Transverse colon (tissue), 4 donors: ENCODE measurements at places on chromosomes 7 and 10. TPM values are rescaled to one million over a fixed set of nuclear protein-coding genes. Genes with fewer than 3 reads are reported as not detected.

- DNase-seq: no peak
Measured at GRCh38 chr7:105438847-105439173, 50.1 kb upstream of the SRPK2 start.

GRCh38 chr7:94507962-94508361 is 1.6 kb upstream of the CASD1 start:
- DNase-seq: no peak

DNA sequence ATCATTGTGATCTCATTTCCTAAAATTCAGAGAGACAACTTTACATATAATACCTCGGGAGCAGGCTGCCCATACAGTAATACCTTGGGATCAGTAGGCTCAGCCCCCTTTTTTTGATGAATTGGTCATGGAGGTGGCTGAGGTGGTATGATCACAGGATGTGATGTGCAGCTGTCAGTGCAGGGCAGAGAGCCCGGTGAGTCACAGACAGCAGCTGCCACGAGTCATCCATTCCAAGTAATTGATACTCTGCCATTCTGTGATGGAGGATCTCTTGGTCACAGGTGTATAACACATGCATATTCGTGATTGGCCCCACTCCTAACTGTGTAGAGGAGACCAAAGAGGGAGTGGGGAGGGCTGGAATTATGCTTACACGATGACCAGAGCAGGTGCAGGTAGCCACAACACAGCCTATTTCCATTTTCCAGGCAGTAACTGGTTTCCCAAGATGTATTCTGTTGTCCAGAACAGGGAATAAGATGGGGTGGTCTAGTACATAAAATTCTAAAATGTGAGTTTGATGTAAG is 14.1 kb downstream of the NRCAM start:
- no peak for DNase-seq

- DNase-seq: no peak
Measured at GRCh38 chr10:71957546-71958275, 6.5 kb upstream of the CHST3 start.

GRCh38 chr7:145692237-145692950 is 424.2 kb upstream of the CNTNAP2 start:
- DNase-seq: no peak

DNA sequence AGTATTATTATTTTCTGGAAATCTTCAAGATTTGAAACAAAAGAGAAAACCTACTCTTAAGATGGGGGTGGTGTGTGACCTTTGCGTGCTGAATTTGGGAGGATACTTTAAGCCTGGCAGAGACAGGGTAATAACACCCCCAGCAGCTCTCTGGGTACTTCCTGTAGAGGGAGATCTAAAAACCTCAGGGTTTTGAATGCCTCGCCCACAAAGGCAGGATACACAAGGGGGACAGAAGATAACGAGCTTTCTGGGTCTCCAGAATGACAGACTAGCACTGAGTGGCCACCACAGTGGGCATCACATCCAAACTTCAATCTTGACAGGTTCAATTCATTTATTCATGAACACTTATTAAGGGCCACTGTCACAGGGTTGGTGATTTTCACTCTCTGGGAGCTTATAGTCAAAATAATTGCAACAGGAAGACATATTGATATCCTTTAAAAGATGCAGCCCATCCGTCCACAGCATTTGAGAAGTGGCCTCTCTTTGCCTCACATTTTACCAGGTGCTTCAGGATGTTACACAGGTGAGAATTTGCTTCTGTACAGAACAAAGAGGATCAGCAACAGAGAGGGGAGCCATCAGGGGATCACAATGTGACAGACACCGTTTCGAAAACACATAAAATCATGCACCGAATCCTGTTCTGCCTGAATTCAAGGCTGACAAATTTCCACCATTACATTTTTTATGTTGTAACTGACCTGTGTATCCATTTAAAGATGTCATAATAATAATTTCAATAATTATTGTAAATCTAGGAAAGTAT is 14.3 kb downstream of the CPA1 start:
- no peak for DNase-seq

GRCh38 chr7:132608523-132608922 is 32.3 kb upstream of the PLXNA4 start:
- no peak for DNase-seq

GRCh38 chr10:109889867-109890266 is 33.4 kb downstream of the XPNPEP1 start:
- DNase-seq: no peak

- no peak for DNase-seq
Measured at GRCh38 chr7:65463184-65463583, 89.5 kb downstream of the ZNF92 start.

DNA sequence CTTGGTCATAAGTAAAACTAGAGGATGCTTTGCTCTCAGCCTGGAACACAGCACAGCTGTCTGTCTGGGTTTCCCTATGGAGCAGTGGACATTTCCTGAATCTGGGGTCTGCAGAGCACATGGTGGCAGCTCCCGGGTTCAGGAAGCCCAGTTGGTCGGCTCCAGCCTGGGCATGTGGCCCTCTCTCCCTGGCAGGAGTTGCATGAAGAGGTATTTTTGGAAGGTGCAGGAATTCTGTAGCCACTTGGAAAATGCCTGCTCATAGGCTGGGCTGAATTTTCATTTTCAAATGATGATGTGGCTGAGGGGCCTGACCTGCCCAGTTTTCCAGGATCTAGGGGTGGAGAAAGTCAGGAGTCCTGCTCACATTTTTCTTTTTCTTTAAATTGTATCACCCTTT is 6.7 kb upstream of the TPST1 start:
- DNase-seq: no peak

DNA sequence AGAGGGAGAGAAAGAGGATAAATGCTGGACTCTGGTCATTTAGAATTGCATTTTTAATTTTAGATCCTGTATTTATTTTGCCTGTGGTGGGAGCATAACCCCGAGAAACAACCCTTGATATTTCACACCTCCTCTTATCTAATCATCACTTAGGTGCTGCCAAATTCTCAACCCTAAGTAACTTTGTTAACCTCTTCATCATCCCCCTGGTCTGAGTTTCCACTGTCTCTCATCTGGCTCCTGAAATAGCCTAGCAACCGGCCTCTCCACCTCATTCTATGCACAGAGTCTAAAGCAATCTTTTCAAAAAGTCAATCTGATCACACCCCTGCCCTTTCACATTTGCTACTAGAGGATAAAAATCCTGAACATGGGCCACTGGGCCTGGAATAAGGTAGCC is 118.5 kb upstream of the C1QL3 start:
- no peak for DNase-seq

DNA sequence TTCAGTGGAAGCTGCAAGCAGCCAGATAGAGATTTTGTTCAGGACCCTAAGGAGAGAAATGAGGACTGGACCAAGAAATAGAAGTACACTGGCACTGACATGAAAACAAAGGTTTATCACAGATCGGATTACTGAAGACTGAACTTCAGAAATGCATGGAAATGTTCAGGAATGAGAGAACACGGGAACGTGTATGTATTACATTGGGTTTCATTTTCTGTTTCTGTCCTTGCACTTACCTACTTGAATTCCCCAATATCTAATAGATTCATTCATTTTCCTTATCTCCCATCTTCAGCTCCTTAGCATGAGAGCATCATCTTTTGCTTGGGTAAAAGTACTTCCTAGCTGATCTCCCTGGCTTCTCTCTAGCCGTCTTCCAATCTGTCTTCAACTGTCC is 114.5 kb downstream of the CACNB2 start:
- no peak for DNase-seq

- peak; percentile 44 for DNase-seq
Measured at GRCh38 chr10:129963641-129964501, at the start of gene EBF3. Gene EBF3 (minus strand): TSS chr10:129964274. CDS start chr10:129963768, 506 bp downstream.

DNA sequence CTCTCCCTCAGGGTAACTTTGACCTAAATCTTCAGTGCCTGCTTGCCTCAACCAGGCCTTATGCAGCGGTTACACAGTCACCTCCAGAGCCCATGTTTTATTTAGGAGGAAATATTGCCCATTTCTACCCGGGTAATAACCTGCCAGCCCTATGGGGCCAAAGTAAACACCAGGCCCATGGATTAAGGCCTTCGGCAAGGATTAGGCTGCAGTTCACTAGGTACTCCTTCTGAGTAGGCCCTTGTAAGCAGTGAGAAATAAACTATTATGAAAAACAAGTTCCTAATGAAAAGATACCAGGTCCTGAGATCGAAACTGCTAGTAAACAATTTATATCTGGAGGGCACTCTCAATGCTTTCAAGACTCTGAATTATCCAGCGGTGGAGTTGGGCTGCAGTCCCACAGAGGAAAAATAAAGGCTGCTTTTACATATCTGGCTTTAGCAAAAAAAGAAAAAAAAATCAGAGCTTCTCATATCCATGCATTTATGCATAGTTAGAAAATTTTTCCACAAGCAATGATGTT is 3.7 kb upstream of the HOXA10 start:
- DNase-seq: peak; percentile 23

GRCh38 chr7:149799397-149800168 is 26.2 kb upstream of the ZNF467 start:
- peak; percentile 54 for DNase-seq

GRCh38 chr7:26616235-26616634 is 248.2 kb downstream of the SKAP2 start:
- no peak for DNase-seq

DNA sequence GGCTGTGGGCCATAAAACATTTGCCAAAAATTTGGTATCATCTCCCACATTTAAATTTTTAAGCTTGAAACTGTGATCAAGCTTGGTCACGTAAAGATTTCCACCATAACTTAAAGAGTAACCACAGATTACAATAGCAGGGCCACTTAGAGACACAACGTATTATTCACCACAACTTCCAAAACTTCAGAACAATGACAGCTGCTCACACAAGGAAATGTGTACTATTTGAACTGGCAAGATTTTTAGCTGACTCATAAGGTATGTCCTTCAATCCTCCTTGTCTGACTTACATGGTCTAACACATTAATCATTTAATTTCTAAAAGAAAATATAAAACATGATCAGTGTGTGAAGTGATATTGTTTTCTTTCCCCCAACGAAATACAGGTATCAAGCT is 234.5 kb downstream of the PARD3 start:
- no peak for DNase-seq

DNA sequence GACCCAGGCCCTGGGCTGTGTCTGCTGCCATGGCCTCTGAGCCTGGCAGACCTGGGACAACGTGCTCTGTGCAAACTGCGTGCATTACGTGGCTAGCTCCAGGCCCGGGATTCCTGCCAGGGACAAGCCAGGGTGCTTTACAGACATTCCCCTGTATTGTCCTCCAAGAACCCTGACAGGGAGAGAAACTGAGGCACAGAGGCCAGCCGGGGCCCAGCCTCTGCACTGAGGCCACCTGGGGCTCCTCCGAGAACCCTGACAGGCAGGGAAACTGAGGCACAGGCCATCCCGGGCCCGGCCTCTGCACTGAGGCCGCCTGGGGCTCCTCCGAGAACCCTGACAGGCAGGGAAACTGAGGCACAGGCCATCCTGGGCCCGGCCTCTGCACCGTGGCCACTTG is 64.9 kb downstream of the CFAP46 start:
- DNase-seq: no peak

DNA sequence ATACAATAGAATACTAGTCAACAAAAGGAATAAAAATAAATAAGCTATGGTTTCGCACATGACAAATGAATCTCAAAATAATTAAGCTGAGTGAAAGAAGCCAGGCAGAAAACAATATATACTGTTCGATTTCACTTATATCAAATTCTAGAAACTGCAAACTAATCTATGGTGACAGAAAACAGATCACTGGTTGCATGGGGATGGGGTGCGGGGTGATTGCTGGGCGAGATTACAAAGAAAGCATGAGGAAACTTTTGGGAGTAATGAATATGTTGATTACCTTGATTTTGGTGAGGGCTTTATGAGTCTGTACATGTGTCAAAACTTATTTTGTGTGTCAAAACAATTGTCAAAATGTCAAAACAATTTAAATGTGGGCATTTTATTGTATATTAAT is 135.6 kb downstream of the GPR85 start:
- no peak for DNase-seq

AGBL3 gene
- not detected for total RNA-seq

MARVELD1 gene
- 5.6 TPM for total RNA-seq

PHKG1 gene
- 1.2 TPM for total RNA-seq
